NCI-H226 (cell line): ENCODE measurements at places on chromosomes 2 and 18.
A peak's percentile ranks its signal among the peaks of the same experiment; 100 is the strongest.

GRCh38 chr2:33131749-33132148 is 185.0 kb downstream of the LTBP1 start:
- DNase-seq: no peak

- no peak for DNase-seq
Observed at GRCh38 chr18:12423820-12424219, 16.1 kb downstream of the PRELID3A start.

- DNase-seq: no peak
Observed at GRCh38 chr2:239892441-239893235, 132.5 kb downstream of the NDUFA10 start.

DNA sequence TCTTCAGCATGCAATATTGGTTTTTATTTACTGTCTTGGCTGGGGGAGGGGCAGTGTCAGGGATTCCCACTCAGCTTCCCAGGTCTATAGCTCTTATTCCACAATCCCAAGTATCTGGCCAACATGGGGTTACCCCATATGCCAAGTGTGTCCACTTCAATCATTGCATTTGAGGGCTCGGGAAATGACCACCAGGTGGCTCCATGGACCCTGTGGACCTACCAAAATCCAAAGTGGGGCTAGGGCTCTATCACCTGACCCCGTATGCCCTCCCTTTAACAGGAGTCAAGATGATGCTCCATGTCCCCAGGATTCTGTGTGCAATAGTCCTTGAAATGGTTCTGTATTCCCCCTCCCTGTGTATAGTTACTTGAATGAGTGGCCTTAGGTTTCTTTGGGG is 12.1 kb upstream of the TRAF3IP1 start:
- no peak for DNase-seq

DNA sequence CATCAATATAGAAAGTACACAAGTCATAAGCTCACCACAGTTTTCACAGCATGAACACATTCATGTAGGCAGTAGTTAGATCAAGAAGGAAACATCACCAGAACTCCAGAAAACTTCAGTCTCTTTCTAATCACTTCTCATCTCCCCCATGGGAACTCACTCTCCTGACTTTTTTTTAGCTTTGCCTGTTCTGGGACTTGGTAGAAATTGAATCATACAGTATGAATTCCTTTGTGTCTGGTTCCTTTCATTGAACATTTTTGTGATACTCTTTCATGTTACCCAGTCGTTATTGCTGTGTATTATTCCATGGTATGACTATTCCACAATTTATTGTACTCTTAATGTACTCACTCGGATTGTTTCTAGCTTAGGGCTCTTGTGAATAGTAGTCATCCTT is 160.2 kb downstream of the TAF4B start:
- DNase-seq: no peak

GRCh38 chr2:147351784-147352183 is 493.0 kb upstream of the ACVR2A start:
- DNase-seq: no peak

- DNase-seq: no peak
Observed at GRCh38 chr18:3664563-3665178, 214.7 kb downstream of the TGIF1 start.

DNA sequence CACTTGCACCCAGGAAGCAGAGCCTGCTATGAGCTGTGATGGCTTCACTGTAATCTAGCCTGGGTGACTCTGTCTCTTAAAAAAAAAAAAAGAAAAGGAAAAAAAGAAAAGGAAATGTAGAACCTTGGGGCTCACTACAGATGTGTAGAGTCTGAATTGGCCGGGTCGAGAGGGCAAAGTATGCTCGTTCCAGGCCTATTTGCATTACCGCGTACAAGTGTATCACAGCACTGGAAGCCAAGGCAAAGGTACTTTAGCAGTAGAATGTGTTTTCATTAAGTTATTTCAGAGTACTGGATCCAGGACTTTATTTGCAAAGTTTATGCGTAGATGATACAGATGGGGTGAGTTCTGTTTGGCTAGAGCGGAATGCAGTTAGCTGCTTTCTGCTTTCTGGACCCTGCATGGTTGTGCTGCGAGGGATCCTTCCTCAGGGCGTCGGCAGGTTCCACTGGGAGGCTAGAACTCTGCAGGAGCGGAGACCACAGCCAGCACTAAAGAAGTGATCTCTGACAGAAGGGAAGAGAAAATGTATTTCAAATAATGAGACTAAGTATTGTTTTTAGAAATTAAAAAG is 51.8 kb downstream of the LDLRAD4 start:
- DNase-seq: no peak

GRCh38 chr2:143852759-143853158 is 667.2 kb downstream of the ZEB2 start:
- DNase-seq: no peak

DNA sequence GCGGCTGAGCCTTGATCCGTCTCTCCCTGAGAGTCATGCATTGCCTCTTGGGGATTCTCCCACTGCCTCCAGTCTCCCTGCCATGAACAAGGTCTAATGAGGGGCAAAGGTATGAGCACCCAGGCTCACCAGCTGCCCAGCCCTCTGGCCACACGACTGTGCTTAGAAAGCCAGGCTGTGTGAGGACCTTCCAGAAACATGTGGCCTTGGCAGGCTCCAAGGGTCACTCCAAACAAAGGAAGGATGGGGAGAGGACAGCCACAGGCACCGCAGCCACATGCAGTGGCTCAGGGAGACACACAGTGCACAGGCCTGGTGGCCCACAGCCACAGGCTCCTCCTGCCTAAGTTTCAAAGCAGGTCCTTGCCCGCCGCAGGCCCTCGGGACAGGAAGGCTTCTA is 35.8 kb downstream of the TGFA start:
- DNase-seq: no peak

DNA sequence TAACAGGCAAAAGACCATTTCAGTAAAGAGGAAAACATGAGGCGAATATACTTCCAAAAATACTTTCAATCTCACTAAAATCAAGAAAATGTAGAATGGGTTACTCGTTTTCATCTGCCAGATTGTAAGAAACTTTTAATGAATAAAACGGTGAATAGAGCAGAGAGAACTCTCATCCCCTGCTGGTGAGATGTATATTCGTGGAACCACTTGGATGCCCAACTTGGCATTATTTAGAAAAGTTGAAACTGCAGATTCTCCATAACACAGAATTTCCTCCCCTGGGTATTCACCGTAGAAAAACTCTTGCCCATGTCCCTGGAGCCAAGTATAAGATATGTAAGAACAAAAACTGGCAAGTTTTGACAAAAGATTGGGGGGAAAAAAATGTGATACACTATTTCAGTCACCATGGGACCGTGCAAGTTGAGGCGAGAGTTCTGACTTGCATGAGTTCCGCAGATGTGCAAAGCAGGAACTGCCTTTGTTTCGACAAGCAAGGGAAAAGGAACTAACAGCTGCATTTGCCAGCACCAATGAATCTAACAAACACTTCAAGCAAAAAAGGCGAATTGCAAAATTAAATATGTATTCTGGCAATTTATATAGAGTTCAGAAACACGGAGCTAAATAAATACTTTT is 14.8 kb downstream of the TIMM21 start:
- no peak for DNase-seq

DNA sequence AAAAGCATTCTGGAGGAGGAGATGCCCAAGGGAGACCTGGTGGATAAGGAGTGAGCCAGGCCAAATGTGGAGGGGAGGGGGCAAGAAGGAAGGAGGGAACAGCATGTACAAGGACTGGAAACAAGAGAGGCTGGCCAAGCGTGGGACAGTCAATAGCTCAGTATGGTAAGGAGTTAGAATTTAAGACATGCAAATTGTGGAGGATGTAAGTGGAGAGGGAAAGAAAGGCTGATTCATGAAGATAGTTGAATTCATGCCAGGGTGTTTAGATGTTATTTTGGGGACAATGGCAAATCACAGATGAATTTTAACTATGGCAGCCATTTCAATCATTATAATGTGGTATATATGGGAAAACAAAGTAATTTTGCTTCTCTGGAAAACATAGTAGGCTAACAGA is 462.3 kb downstream of the MEIS1 start:
- no peak for DNase-seq

DNA sequence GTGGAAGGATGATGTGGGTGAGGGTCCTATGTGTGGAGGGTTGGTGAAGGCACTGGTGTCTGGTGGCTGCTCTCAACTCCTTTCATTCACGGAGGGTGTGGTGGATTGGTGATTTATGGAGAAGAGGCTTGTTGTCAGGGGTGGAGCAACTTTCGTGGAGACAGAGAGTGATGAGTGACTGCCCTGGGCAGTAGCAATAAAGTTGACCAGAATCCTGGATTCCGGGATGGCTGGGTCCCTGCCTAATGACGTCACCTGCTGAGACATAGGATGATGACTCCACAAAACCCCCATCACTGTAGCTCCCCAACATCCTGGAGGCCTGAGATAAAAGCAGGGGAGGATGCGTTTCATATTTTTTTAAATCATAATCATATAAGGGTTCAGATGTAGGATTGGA is 193.0 kb downstream of the ACKR3 start:
- no peak for DNase-seq

DNA sequence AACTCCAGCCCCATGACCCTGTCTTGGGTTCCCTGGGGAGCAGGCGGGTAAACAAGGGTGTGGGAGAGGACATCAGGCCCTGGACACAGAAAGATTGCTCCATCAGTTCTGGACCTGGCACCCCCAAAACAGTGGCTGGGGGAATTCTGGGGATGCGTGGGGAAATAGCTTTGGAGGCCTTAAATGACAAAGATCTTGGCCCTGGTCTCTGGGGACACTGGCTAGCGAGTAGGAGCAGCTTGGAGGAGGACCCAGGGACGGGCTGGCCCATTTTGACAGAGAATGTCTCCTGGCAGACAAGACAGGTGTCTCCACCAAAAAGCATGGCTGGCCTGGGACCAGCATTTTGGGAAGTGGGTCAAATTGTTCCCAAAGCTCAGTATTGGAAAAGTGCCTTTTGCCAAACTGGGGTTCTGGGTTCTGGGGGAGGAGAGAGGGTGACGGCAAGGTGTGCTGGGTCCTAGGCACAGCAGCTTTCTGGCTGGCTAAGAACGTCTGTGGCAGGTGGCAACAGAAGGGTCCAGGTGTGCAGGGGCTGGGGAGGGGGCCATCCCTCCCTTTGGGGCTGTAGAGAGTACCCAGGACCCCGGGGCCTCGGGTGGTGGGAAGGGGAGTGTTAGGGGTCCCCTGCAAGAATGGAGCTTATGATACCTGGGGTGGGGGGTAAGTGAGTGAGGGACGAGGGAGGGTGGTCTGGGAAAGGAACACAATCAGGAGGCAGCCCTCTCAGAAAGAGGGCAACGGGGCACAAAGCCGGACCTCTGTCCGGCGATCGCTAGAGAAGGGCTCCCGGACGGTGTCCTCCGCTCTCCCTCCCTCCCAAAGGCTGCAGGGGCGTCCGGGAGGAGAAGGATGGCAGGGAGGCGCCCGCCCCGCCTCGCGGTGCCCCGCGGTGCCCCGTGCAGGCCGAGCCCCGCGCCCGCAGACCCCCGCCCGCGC is 556 bp downstream of the CYRIA start:
- no peak for DNase-seq

DNA sequence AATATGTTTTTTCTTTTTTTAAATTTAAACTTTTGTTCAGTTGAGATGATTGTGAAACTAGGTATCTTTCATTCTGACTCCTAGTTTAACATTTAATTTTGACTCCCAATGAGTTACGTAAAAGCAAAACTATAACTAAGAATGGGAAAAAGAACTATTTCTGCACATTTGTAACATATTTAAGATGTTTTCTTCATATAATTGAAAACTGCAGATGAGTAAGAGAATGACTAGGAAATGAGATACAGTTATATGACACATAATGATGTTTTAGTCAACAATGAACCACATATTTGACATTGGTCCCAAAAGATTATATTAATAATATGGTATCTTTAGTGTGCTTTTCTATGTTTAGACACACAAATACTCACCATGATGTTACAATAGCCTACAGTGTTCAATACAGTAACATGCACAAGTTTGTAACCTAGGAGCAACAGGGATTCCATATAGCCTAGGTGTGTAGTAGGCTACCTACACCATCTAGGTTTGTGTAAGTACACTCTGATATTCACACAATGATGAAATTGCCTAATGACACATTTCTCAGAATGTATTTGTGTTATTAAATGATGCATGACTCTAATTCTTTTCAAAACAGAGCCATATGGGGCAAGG is 12.6 kb downstream of the ERMN start:
- DNase-seq: no peak

DNA sequence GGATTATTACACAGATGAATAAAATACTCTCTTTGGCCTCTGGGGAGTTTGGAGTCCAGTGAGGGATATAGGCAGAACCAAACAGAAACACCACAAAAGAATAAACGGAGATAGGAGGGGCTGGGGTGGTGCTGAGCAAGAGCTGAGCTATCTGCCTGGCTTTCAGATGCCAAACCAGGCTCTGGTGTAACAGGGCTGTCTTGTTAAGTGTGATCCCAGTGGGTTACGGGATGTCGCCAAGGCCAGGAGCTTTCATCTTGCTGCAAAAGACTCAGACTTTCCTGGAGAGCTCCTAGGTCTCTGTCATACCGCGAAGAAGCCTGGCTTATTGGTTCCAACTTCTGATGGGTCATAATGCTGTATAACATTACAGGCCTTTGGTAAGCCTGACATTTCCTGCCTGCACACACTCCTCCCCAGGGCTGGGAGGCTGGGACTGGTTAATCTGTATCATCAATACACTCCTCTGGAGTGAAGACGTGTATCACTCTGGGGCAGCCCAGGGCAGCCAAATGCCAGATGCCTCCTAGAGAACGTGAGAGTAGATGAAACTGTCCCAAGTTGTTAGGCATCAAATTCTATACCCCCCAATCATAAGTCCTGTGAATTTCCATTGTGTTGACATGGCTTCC is 60.5 kb downstream of the STPG4 start:
- no peak for DNase-seq

GRCh38 chr2:24743924-24744323 is 49.3 kb downstream of the PTRHD1 start:
- DNase-seq: no peak

- DNase-seq: peak; percentile 39
Observed at GRCh38 chr2:96175951-96176350, 30.7 kb upstream of the DUSP2 start.

- no peak for DNase-seq
Observed at GRCh38 chr2:71736091-71736861, 282.9 kb downstream of the DYSF start.

- no peak for DNase-seq
Observed at GRCh38 chr2:152510621-152511020, 175.6 kb downstream of the FMNL2 start.

DNA sequence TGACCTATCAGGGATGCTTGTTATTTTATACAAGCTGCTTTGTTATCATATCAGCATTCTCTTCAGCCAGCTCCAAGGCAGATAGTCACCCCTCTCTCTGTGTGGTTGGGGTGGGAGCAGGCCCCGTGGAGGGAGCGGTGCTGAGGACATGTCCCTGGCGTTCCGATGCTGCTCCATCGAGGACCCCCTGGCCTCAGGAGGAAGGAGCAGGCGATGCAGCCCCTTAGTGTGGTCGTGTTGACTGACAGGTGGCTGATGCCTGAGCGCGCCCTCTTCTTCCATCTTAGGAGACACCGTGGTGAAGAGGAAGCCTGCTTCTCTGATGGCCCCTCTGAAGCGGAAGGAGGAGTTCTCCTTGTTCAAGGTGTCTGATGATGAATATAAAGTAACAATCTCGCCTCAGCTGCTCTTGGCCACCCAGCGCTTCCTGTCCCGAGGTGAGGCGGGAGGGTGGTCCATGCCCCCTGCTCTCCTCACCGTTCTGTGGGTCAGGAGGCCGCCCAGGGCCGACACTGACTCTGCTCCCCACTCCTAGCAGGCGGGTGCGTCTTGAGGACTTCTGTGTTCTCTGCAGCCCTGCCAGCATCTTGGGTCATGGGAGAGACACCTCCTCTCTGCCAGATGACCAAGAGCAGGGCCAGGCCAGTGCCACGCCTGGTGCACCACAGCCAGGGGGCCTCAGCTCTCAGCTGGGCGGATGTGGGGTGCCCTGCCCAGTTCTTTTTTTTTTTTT is 10.6 kb downstream of the CNNM3 start:
- no peak for DNase-seq
